Hepatic stellate cell (primary cell): ENCODE measurements at places on chromosomes 7 and 10.

DNA sequence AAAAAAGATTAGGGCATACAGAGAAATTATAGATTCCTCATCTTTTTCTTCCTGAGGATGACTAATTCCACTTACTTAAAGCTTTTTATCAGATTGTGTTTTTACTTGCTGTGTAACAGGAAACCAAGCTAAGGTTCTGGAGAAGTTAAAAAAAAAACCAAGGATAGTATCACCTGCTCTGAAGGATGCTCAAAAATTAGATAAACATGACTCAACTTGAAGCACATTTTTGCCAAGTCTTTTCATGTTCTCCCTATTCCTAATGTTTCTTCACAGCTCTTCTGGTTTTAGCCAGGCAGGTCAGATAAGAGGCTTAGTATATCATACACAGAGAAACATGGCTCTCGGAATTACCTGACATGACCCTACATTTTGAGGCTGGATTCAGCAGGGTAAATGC lies 90.3 kb downstream of the CPEB3 start:
- no peak for DNase-seq

DNA sequence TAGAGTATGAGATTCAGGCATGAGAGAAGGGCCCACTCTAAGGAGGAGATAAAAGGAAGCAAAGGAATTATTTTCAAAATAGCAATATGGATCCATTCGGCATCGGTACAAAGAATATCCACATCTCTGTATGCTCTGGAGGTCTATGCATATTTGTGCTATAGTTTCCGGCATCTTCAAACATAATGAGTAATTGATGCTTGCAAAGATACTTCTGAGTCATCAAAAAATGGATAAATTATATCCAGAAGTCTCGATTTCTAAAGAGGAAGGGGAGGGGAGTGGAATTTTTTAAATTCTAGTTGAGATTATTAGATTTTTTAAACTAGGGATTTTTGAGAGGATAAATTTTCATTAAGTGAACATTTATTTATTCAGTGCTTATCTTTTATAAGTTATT lies 72.9 kb upstream of the KIAA1217 start:
- no peak for DNase-seq

- DNase-seq, result peak; percentile 16
These were observed 240.5 kb downstream of the GLI3 start for GRCh38 chr7:41996381-41997035.

DNA sequence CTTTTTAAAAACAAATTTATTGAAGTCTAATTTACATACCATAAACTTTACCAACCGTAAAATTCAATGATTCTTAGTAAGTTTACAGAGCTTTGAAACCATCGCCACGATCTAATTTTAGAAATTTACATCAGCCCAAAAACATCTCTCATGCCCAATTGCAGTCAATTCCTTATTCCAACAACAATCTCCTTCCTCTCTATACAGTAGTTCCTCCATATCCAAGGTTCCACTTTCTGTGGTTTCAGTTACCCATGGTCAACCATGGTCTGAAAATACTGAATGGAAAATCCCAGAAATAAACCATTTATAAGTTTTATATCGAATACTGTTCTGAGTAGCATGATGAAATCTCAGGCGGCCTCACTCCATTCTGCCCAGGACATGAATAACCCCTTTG lies 183.4 kb upstream of the ADCY1 start:
- DNase-seq, result no peak

DNA sequence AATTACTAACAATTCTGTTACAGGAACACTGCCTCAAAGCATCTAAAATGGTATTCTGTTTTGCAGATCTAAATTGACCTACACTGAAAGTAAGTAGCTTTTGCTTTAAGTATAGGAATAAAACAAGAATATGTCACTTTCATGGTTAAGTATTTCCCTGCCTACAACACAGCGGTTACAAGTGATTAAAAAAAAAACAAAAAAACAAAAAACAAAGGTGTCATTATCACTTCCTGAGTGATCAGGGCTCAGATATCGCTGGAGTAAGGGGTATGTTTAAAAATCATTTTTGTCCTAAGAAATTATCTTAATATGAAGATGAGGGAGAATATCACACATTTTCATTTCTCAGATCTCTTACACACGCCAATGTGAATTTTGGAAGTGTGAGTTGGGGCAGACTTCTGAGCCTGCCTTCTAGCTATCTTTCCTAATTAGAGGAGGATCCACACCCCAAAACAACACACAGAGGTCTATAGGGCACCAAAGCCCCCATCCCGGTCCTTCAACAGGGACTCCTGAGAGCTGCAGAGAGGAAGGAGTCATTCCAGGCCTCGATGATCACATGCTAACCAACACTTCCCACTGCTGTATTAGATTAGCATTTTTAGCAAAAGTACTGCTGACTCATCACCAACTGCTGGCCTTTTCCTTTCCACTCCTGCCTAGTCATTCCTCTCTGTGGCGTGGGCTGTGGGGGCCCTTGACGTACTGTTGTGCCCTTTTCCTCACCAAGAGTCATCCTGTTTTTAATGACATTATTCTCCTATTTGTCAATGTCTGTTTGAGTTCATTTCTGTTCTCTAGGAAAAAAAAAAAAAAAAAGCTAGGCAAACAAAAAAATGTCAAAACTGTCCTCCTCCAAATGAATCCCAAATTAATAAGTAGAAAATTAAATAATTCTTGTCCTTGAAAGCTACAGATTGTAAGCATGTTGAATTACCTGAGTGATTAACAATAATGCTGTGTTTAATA lies 31.2 kb downstream of the PRTFDC1 start:
- peak; percentile 67 for DNase-seq

DNA sequence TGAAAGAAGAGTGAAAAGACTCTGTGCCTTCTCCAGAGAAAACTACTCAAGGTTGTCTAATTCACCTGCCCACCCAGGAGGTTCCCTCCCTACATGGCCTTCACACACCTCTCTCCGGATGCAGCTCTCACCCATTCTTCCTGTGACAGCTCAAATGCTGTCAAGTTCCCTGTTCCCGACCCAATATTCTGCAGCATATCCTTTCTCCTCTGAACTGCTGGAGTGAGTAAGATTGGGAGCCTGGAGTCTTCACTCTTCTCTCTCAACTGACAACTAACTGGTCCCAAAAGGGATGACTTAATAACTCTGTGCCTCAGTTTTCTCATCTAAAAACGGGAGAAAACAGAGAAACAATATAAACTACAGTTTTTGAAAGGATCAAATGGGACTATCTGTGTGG lies 5.1 kb downstream of the TMEM26 start:
- DNase-seq, result no peak

GRCh38 chr7:106367018-106367420 lies 82.2 kb upstream of the NAMPT start:
- peak; percentile 16 for DNase-seq
